ENCODE measurements at places on chromosomes 3 and 15.
A peak's percentile ranks its signal among the peaks of the same experiment; 100 is the strongest.

- no peak for DNase-seq
Observed at GRCh38 chr15:89964232-89964954, 36.7 kb upstream of the ZNF710 start.

- DNase-seq: peak; percentile 60
Observed at GRCh38 chr3:72044231-72044855, 259.4 kb upstream of the PROK2 start.

- no peak for DNase-seq
Observed at GRCh38 chr3:193870376-193871219, 265.4 kb upstream of the HES1 start.

GRCh38 chr15:82298520-82298919 lies 35.9 kb downstream of the SAXO2 start:
- DNase-seq: no peak

- DNase-seq: no peak
Observed at GRCh38 chr3:59540696-59541095, 490.9 kb upstream of the CFAP20DC start.

GRCh38 chr15:39183164-39183881 lies 397.6 kb upstream of the THBS1 start:
- DNase-seq: no peak

DNA sequence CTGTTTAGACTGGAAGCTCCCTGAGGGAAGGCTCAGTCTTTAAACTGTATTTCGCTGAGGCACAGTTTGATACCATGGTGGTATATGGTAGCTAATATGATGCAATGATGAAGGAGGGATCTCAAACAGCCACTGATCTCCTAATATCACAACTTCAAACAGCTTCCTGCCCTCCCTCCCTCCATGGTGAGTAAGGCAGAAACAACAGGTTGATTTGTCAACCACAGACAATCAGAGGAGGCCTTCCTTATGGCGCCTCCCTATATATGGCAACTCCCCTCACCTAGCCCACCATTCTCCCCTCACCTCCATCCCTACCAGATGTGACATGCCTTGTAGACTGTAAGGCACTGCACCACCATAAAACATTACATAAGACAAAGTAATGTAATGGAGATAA lies 316.5 kb upstream of the ICE2 start:
- no peak for DNase-seq

GRCh38 chr3:30539772-30540171 lies 66.6 kb upstream of the TGFBR2 start:
- DNase-seq: no peak

- DNase-seq: no peak
Observed at GRCh38 chr3:113000691-113001090, 9.9 kb downstream of the GTPBP8 start.

DNA sequence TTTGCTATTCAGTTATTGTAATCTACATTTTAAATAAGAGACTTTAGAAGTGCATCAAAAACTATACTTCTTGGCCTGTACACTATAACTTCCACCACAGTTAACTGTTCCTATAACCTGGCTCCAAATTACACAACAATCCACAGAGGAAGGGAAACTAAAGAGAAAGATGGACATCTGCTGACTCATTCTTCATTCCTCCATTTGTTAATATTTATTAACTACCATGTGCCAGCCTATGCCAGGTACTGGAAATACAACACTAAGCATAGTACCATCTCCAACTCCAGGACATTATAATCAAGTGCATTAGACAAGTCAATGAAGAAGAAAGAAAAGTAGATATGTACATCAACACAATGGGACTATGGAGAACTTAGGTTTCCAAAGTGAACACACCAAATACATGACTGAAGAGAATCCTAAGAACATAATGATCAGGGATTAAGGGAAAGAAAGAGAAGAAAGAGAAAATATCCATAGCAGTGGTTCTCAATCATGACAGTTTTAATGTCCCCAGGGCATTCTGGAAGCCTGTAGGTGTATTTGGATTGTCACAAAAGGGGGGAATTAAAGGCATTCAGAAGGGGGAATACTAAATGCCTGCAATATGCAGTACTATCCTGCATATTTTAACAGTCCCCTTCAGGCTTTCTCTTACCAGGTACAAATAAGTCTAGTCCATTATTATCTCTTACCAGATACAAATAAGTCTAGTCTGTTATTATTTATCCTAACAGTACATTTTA lies 8.9 kb downstream of the ICE2 start:
- DNase-seq: no peak

GRCh38 chr15:40281801-40282146 lies 1.1 kb downstream of the ANKRD63 start:
- no peak for DNase-seq

GRCh38 chr3:30639937-30640336 lies 33.5 kb downstream of the TGFBR2 start:
- DNase-seq: no peak

- DNase-seq: no peak
Observed at GRCh38 chr3:128337305-128337704, 129.4 kb downstream of the DNAJB8 start.

DNA sequence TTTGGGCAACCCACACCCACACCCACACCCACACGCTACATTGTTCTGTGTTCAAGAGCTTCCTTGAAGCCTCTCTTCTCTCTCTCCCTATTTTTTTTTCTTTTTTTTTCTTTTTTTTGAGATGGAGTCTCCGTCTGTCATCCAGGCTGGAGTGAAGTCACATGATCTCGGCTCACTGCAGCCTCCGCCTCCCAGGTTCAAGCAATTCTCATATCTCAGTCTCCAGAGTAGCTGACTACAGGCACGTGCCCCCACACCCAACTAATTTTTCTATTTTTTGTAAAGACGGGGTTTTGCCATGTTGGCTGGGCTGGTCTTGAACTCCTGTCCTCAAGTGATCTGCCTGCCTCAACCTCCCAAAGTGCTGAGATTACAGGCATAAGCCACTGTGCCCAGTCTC lies 271.1 kb downstream of the SHQ1 start:
- no peak for DNase-seq

DNA sequence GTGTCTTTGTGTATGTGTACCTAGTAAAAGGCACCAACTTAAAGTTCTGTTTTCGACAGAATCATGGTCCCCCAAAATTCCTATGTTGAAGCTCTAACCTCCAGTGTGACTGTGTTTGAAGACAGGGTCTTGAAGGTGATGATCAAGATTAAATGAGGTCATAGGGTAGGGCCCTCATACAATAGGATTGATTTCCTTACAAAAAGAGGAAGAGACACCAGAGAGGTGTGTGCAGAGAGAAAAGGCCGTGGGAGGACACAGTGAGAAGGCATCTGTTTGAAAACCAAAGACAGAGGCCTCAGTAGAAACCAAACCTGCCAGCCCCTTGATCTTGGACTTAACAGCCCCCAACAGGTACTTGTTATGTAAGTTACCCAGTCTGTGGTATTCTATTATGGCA lies 52.0 kb upstream of the CORO2B start:
- DNase-seq: no peak

GRCh38 chr3:76134166-76134565 lies 348.8 kb upstream of the ZNF717 start:
- DNase-seq: no peak

- DNase-seq: no peak
Observed at GRCh38 chr3:69428657-69429255, 42.9 kb upstream of the FRMD4B start.

Data from femur (tissue), 1 donor.